ENCODE measurements at places on chromosomes 1 and 21.
A peak's percentile ranks its signal among the peaks of the same experiment; 100 is the strongest.

- DNase-seq = no peak
These were observed 84.0 kb upstream of the USP25 start for GRCh38 chr21:15645830-15646229.

GRCh38 chr1:168470901-168471431, 72.8 kb downstream of the XCL2 start:
- DNase-seq = no peak

DNA sequence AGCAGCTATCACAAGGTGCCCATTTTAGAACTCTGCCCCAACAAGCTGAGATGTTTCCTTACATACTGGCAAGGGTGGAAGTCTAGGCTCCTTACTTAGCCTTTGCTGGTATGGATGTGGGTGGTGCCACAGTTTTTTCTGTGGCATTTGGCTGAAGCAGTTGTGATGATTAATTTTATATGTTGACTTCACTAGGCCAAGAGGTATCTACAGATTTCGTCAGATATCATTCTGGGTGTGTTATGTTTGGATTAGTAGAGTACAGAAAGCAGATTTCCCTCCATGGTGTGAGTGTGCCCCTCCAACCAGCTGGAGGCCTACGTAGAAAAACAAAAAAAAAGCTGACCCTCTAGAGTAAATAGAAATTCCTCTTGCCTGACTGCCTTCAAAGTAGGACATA, 317.0 kb downstream of the BARHL2 start:
- no peak for DNase-seq

- DNase-seq = no peak
These were observed 9.9 kb upstream of the DCAF6 start for GRCh38 chr1:167926486-167926997.

- no peak for DNase-seq
These were observed 141.0 kb downstream of the PBX1 start for GRCh38 chr1:164699815-164700491.

GRCh38 chr1:27634985-27635367, at the start of gene FGR:
FGR (minus strand) TSS chr1:27635185; CDS start chr1:27623916, 11,269 bp downstream.
- DNase-seq = no peak

GRCh38 chr1:228972576-228972975, 237.3 kb downstream of the RHOU start:
- DNase-seq = no peak

DNA sequence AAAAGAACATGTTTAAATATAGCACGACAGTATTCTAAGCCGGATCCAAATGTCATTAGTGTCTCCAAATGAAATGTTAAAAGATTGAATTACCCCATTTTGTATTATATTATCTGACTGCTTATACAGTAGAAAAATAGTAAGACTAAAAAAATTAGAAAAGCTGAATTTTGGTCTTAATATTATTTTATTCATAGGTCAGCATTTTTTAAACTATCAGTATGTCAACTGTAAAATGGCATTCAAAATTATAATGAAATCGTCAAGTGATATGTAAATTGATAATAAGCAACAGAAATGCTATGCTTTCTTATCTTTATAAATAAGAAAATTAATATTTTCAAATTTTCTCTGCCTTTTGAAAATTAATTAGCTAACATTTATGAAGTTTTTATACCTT, 16.6 kb downstream of the SLC44A5 start:
- no peak for DNase-seq

DNA sequence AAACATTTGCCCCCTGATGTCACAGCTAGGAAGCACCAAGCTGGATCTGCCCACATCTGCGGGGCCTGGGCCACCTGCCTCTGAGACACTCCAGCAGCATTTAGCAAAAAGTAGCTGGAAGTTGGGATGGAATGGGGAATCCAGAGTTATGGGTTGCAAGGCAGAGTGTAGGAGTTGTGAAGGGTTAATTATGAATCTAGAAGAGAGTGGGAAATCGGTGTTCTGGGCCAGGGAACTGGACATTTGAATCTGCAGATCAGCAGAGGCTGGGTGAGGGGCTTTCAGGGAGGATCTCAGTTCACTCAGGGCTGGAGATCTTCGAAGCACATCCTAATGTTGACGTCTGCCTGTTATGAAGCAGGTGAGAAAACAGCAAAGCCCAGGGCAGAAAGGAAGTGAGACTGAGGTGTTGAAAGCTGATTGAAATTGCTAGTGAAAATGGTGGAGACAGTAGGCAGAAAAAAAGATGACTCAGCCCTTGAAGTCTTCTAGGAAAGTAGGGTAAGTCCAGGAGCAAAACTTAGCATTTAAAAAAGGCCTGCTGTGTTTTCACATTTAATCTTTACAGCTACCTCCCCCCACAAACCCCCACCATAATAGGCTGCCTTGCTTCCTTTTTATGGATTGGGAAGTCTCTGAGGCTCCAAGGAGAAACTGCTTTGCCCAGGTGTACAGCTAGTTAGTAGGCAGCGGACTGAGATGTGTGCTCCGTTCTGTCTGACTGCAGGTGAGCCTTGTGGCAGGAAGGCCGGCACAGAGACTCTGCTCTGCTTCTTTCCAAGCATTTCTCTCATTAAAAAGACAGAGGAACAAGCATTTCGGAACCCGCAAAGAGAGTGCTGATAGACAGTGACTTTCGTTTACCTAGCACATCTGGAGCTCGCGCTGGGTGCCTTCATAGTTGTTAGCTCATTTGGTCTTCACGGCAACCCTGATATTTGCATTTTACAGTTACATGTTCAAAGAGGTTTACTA, 7.2 kb downstream of the VANGL1 start:
- peak; percentile 20 for DNase-seq

- no peak for DNase-seq
These were observed 14.0 kb upstream of the DISC1 start for GRCh38 chr1:231612393-231613089.

- no peak for DNase-seq
These were observed 11.7 kb upstream of the ENO1 start for GRCh38 chr1:8889925-8890785.

- DNase-seq = no peak
These were observed 25.6 kb downstream of the ZYG11B start for GRCh38 chr1:52751589-52752483.

GRCh38 chr1:1270813-1271212, 2.8 kb downstream of the UBE2J2 start:
- DNase-seq = no peak

DNA sequence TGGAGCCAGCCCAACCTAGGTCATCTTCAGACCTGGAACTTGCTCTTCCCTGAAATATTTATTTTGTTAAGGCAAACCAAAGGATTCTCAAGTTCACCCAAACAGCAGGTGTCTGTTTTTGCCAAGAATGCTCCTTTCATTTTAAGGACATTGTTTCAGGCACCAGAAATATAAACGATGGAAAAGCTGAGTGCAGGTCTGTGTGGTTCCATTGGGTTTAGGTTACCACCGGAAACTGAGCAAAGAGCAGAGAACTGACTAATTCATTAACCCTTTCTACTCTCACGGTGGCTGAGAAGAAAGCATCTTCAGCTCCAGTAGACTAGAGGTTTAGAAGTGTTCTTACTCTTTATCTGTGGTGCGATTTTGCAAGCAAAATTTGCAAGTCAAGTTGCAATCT, 38.0 kb upstream of the ZC3H11B start:
- DNase-seq = no peak

DNA sequence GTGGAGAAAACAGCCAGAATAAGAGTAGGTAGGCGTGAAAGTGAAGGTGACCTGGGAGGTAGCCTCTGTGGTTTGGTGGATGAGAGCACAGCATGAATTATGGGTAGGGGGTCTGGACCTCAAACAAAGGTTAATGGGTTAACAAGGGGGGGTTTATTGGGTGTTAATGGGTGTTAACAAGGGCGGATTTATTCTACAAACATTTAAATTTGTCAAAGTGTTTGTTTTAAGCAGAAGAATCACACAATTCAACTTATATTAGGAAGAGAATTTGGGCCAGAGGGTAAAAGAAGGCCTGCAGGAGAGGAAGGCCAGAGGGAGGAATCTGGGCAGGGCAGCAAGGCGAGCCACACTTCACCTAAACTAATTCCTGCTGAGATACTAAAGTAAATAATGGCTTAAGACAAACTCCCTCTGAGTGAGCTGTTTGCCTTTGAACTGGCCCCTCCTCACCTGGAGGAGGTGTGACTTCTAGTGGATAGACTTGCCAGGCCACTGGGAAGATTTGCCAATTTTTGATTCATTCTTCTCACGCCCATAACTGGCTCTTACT, 191.7 kb downstream of the GIPC2 start:
- DNase-seq = no peak

- peak; percentile 95 for DNase-seq
These were observed at the start of gene MDM4 for GRCh38 chr1:204516180-204516879. MDM4 (plus strand) TSS chr1:204516406; CDS start chr1:204525519, 9,113 bp downstream.

- DNase-seq = no peak
These were observed at the start of gene MXRA8 for GRCh38 chr1:1358433-1359271. MXRA8 (minus strand) TSS chr1:1358555; CDS start chr1:1358504, 51 bp downstream.

GRCh38 chr1:110262296-110262695, 52.2 kb downstream of the KCNC4 start:
- DNase-seq = no peak

DNA sequence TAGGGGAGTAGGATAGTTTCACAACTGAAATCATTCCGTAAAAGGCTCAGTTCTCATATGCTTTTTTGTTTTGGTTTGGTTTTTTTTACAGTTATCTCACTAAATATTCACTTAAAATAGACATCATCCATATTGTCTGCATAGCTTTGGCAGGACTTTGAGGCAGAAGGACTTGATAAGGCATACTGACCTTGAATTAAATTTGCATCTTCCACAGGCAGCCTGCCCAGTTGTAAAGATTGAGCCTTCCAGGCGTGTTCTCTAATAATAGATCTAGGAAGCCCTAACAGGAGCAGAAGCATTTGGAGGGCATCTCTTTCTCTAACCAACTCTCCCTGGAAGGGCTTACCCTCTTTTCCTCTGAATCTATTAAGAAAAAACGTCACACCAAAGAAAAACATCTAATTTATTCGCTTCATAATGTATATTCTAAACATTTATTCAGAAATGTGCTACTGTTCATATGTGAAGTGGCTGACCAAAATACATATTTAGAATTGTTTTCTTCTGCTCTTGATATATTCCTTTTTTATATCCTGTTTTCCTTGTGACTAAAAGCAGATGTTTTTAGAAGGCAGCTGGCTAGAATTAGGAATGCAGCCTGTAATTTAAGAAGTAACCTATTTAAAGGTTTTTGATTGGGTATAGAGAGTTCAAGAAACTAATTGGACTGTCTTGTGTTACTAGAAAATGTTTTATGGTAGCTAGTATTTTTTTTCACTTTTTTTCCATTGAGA, 20.2 kb downstream of the DESI2 start:
- DNase-seq = no peak

DNA sequence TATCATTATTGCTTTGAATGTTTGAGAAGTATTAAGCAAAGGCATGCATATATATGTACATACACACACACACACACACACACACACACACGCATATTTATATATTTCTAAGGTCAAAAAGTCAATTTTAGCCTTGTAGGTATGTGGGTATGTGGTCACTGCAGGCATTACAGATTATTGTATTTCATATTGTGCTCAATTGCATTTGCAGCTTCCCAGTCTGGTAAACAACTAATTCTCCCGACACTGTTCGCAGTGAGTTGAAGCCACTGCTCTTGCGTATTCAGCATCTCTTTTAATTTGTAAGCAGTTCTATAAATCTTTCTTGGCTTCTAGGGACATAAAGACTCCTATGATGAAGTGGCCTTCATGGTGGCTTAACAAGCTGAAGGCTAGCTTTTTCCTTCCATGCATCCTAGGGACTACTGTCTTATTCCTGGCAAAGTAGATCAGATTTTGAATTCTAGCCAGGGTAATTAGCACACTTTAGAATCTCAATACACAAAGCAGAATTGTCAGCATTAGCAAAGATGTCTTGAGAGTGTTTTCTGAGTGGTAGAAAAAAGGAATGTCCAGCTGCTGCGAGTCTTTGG, 368.6 kb upstream of the NEGR1 start:
- no peak for DNase-seq

DNA sequence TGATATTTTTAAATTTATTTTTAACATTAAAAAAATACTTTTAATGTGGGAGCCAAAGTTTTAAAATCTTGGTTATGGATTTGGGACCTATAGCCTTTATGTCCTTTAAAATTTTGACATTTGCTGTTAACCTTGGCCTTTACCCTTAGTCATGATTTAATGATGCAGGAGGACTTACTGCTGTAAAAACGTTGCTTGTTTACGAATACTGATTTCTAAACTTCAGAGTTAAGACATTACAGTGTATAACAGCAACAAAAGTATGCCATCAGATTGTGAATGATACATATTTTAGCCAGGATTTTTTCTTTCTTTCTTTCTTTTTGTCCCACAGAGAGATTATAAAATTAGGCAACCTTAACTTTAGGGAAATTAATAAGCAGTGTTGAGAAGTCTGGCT, 8.9 kb downstream of the RBM15 start:
- DNase-seq = no peak

GRCh38 chr1:228005511-228006033, 1.2 kb upstream of the WNT3A start:
- DNase-seq = no peak

DNA sequence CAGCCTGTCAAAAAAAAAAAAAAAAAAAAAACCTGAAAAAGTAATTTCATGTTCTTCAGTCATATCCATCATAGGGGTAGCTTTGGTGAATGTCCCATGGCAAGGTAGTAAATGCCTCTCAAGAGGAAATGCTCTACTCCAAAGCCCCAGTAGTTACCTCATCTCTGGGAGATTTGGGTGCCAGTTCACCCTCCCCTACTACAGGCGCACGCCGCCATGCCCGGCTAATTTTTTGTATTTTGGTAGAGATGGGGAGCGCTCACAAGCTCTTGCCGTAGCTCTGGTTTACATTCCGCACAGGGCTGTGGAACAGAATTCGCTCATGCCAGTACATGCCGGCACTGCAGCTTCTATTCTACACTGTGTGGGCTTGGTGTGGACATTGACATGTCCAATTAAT, 13.7 kb downstream of the PIK3CD start:
- DNase-seq = no peak

DNA sequence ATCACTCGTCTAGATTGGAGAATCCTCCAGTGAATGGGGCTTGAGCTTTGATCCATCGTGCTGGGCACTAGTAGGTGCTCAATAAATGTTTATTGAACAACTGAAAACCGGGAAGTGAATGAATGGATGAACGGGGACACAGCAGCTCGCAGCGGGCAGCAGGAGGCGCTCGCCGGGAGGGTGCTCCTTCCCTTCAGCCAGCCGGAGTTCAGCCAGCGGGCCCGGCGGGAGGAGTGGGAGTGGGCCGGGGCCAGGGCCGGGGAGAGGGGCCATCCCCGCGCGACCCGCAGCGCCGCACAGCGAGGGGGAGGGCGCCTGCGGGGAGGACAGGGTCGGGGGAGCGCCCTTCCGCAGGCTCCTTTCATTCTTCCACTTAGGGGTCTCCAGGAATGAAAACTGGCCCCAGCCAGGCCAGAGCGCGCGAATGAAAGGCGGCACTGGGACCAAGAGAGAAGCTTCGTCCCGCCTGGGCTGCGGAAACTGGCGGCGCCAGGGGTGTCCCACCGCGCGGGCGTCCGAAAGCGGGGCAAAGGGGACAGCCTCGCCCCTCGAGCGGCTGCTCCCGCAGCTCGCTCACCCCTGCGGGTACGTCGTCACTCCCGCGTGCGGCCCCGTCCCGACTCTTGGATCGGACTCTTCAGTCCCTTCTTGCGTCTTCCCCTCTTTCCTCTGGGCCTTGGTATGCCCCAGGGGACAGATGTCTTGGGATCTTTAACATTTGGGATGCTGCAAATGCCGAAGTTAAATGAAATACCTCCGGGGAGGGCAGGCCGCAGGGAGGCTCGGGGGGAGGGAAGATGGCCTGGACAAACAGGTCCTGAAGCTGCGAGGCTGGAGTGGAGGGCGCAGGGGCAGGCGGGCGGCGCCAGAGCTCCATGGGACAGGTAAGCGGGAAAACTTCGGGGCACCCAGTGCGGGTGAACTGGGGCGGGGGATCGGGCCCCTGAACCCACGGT, 3.6 kb upstream of the INAVA start:
- DNase-seq = no peak
